ENCODE measurements at places on chromosomes 2 and 18. TPM values are rescaled to one million over a fixed set of nuclear protein-coding genes. Genes with fewer than 3 reads are reported as not detected.

DNA sequence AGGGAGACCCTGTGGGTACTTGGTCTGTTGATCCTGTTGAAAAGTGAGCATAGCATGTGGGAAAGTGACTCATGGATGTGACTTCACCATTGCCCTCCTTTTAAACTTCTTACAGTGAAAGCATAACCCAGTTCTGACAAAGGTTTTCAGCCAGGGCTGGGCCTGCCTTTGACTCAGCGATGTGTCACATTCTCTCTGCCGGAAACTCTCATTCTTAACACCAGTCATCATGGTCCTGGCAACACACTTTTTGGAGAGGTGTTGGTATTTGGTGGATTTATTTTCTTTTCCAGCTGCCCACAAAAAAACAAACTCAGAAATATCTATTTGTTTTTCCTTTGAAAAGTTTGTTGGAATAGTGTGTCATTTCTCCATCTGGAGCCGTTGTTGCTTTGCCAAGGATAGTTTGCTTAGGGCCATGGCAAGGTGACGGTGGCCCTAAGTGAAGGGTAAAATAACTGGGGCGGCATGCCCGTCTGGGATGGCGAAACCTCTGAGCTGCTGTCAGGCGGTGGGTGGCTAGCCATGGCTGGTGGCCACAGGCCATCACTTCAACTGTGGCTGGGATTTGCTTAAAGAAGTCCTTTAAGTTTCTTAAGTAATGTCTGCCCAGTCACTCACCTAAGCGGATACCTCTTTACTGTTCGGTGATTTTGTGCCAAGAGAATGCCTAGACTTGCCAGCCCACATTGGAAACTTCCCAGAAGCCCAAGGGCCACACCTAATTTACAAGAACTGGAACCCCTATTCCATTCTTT lies 123.3 kb downstream of the LTBP1 start:
- peak; percentile 58 for DNase-seq

DNA sequence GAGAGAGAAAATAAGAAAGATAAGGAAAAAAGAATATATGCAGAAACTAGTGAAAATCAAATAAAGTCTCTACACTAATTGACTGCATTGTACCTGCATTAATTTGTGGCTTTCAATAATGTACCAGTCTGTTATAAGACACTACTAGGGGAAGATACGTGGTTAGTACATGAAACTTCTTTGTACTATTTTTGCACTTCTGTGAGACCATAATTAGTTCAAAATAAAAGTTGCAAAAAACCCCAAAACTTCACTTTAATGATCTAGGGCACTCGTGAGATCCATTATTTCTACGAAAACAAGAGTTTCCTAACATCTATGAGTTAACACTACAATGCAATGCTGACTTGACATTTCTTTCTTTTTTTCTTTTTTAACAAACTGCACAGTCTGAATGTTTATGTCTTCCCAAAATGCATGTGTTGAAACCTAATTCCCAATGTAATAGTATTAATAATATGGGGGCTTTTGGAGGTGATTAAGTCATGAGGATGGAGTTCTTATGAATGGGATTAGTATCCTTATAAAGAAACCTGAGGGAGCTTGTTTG lies 162.8 kb upstream of the LRRTM1 start:
- no peak for DNase-seq

The SH2D6 gene
- polyA plus RNA-seq: 1.1 TPM

GRCh38 chr18:6777509-6777908 lies 48.0 kb downstream of the ARHGAP28 start:
- no peak for DNase-seq

The CRACDL gene
- polyA plus RNA-seq: 5.5 TPM
